GM13977 (cell line): ENCODE measurements at places on chromosomes 7 and 10.
A peak's percentile ranks its signal among the peaks of the same experiment; 100 is the strongest.

- DNase-seq: no peak
Measured at GRCh38 chr10:122362621-122363020, 11.9 kb upstream of the PLEKHA1 start.

DNA sequence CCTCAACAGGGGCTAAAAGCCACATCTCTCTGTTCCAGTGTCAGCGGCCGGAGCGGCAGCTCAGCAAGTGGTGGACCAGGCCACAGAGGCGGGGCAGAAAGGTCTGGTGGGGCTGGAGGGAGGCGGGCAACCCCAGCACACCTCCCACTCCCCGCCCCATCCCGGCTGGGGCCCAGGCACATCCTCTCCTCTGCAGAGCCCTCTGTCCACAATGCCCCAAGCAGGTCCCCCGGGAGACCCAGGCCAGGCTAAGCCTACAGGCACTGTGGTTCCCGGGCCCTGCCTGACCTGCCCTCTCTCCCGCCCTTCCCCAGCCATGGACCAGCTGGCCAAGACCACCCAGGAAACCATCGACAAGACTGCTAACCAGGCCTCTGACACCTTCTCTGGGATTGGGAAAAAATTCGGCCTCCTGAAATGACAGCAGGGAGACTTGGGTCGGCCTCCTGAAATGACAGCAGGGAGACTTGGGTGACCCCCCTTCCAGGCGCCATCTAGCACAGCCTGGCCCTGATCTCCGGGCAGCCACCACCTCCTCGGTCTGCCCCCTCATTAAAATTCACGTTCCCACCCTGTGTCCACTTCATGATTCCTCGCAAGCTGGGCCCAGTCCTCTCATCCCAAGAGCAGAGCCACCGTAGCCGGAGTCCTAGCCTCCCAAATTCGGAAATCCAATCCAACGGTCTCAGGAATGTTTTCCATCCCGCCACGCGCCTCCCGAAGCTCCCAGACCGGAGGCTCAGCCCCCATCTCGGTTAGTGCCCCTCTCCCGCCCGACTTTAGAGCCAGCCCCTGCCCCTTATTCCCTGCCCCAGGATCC lies 2.1 kb downstream of the ADIRF start:
- DNase-seq: peak; percentile 39

- no peak for DNase-seq
Measured at GRCh38 chr10:24331457-24331856, 122.5 kb downstream of the KIAA1217 start.

DNA sequence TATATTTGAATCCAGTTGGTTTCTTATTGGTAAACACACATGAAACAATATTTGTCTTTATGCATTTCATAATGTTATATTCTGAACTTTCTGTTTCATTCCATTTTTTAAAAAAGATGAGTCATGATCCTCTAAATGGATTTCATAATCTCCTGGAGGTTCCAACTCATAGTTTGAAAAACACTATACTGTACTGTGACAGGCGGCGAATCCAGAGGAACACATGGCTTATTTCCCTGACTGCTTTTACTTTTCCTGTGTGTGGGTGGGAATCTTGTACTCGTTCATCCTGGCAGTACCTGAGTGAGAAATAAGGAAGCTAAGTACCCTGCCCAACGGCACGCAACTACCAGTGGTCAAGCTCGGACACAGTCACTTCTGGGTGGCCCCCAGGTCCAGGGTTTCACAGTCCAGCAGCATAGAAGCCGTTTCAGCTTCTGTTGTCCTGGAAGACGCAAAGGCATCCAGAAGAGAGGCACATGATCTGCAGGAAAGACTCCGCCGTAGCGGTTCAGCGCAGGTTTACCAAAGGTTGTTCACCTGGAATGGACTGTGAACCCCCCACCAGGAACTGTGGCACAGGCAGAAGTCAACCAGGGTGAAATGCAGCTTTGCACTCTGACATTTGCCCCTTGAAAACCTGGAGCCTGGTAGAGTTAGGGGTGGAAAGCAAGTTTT lies 117.7 kb downstream of the CCNY start:
- DNase-seq: no peak

DNA sequence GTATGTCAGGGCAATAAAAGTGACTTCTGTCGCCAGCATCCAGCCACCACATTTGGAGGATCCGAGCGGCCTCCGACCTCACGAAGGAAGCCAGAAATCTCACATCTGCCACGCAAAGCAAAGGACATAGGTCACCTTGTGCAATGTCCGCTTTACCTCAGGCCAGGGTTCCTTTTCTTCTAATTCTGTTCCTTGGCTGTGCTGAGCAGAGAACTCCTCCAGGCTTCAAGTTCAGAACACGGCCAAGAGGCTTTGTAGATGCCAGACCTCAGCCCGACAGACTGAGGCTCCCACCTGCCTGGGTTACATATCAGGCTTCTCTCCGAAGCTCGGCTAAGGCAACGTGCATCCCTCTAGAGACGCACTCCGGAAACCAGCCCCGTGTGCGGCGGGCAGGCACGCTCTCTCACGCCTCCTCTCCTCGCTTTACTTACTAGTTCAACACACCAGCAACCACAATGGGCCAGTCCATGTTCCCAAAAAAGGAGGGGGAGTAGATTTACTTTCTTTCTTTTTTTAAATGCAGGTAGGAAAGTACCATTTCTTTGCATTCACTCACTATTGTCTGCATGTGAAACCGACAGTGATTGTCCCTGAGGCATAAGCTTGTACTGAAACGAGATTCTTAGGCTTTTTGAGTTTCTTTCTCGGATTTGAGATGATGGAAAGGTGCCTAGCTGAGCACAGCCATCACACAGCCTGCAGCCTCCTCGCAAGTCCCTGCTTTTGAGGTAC lies 122.4 kb upstream of the AFAP1L2 start:
- peak; percentile 83 for DNase-seq

GRCh38 chr10:68330852-68331454 lies 911 bp upstream of the HNRNPH3 start:
- DNase-seq: no peak

GRCh38 chr7:81869670-81870069 lies 99.8 kb upstream of the HGF start:
- no peak for DNase-seq

- no peak for DNase-seq
Measured at GRCh38 chr7:16136896-16137295, 284.4 kb downstream of the CRPPA start.

GRCh38 chr10:78811174-78811573 lies 257.6 kb upstream of the ZMIZ1 start:
- no peak for DNase-seq

- peak; percentile 55 for DNase-seq
Measured at GRCh38 chr7:38178695-38179344, 775 bp downstream of the STARD3NL start.

- DNase-seq: peak; percentile 34
Measured at GRCh38 chr10:16612115-16612980, 90.7 kb upstream of the C1QL3 start.

- DNase-seq: no peak
Measured at GRCh38 chr7:28800150-28800549, 158.0 kb downstream of the TRIL start.

DNA sequence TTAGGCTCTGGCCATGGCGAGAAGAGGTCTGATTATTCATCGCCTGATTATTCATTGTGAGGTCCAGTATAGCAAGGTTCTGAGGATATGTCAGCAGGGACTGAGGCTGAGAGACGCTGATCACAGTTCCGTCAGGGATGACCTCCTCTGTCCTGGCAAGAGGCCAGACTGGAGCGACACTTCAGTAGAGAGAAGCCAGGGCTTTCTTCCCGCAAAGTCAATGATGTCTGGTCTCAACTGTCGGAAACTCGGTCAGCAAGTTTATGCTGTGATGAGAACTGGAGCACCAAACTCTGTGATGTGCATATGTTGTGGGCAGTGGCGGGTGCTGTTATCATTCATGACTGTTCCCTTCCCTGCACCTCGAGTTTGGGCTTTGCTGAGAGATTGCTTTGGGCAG lies 29.0 kb upstream of the GNA12 start:
- no peak for DNase-seq

GRCh38 chr10:121648059-121648458 lies 49.8 kb upstream of the FGFR2 start:
- no peak for DNase-seq

DNA sequence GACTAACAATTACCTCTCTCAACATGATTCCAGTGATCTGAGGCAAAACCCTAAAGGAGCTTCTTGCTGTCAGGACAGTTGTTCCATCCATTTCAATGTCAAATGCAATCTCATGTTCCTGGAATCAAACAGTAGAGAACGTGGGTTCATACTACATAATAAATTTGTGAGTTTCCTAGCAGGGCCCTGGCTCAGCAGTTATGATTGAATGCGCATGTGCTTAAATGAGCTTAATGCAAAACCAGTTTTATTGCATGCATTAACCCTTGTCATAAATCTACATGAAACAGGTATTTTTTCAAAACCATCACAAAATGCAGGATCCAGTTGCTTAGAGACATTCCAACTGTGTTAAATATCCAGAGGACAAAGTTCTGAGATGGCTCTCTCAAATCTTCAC lies 225.4 kb upstream of the TMEM72 start:
- DNase-seq: no peak

- no peak for DNase-seq
Measured at GRCh38 chr7:23787272-23787671, 77.3 kb downstream of the STK31 start.

GRCh38 chr7:104943502-104944343 lies 70.3 kb upstream of the KMT2E start:
- DNase-seq: peak; percentile 49

DNA sequence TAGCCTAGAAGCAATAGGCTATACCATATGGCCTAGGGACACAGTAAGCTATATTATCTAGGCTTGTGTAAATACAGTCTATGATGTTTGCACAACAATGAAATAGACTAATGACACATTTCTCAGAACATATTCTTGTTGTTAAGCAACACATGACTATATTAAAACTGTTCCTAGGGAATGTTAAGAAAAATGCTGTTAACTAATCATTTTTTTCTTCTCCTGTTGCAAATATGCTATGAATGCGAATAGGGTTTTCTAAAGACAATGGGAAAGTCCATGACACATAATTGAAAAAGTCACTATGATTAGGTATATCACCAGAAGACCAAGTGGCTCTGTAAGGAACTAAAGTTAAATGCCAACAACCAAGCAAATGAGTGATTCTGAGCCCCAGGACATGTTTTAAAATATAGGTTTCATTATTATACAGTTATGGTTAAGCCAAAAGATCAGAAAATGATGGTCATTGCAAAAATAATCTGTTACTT lies 454.0 kb upstream of the SORCS1 start:
- DNase-seq: no peak

- DNase-seq: no peak
Measured at GRCh38 chr7:157817944-157818700, 481.3 kb downstream of the DNAJB6 start.

DNA sequence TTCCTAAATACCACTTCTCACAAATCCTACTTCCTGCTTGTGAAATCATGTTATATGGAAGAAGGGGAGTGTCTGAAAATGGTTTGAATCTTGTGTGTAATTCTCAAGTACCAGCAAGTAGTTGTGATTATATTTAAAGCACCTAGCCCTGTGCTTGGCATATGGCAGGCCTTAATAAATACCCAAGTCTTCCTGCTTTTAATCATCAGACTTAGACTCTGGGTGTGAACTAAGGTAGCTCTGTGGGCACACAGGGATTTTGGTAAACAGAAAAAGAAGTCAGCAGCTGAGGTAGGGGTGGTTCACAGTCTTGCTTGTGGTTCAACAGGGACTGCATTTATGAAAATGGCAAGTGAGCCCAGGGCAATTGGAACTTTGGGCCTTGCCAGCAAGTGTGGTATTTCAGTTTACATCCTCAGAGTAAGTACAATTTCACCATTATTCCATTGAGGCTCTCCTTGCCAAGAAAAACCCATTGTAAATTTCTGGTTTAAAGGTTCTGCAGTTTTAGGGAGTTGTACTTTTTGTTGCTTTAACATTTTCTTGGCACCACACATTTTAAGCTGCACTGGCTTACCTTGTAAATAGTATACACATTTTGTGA lies 215.5 kb downstream of the AUTS2 start:
- DNase-seq: no peak

GRCh38 chr7:104275900-104276299 lies 52.5 kb upstream of the LHFPL3 start:
- no peak for DNase-seq

GRCh38 chr7:149719050-149719899 lies 54.1 kb downstream of the ZNF467 start:
- no peak for DNase-seq

DNA sequence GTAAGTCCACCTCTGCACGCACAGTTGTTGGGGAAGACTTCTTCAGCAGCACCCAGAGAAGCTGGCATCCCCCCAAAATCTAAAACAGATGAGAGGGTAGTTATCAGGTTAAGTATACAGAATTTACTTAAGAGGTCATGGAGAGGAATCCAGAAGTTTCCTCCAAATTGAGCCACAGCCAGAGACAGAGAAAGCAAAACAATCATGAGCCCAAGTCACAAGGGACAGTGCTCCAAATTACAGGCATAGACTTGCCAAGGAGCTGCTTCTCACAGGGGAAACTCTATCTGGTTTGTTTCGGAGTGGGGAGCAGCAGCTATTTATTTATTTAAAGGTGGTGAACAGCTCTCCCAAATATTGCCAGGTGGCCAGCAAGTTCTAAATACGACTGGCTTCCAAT lies 308.4 kb downstream of the SKIDA1 start:
- no peak for DNase-seq

DNA sequence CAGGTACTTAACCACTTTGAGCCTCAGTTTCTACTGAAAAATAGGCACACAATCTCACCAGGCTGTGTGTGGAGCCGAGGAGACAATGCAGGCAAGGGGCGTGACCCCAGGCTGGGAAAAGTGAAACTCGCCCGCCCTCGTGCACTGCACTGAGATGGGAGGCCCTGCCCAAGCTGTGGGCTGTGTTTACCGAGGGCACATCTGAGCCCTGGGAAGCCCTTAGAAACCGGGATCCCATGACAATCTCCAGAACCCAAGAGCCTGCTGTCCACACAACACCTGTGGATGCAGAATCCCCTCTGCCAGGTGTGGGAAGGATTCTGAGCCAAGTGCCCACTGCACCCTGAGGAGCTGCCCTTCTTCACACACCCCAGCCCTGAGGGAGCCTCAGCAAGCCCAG lies 198.3 kb downstream of the GRID1 start:
- no peak for DNase-seq

DNA sequence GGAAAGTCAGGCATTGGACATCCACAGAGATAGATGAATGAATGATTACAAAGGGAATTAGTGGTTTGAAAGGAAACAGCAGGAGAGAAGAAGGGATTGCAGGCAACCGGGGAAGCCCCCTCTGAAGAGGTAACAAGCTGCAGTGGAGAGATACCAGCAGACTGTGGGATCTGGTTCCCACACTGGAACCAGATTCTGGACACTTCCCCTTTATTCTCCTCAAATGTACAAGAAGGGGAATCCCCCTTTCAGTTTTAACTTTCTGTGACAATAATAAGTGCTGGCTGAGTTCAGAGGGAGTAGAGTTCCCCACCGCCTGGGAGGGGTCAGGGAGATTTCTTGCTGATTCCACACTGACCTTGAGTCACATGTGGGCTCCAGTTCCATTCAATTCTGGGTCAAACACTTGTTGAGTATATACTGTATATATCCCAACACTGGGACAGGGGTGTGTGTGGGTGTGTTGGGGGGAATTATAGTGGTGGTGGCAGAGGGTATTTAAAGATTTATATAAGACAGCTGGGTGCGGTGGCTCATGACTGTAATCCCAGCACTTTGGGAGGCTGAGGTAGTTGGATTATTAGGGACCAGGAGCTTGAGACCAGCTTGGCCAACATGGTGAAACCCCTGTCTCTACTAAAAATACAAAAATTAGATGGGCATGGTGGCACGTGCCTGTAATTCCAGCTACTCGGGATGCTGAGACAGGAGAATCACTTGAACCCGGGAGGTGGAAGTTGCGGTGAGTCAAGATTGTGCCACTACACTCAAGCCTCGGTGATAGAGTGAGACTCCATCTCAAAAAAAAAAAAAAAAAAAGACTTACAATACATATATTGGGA lies 16.5 kb upstream of the DDIT4 start:
- DNase-seq: peak; percentile 67

- no peak for DNase-seq
Measured at GRCh38 chr7:106883456-106884026, 18.5 kb downstream of the PIK3CG start.
